ENCODE measurements at places on chromosomes 1 and 21. TPM values are rescaled to one million over a fixed set of nuclear protein-coding genes. Genes with fewer than 3 reads are reported as not detected.

DNA sequence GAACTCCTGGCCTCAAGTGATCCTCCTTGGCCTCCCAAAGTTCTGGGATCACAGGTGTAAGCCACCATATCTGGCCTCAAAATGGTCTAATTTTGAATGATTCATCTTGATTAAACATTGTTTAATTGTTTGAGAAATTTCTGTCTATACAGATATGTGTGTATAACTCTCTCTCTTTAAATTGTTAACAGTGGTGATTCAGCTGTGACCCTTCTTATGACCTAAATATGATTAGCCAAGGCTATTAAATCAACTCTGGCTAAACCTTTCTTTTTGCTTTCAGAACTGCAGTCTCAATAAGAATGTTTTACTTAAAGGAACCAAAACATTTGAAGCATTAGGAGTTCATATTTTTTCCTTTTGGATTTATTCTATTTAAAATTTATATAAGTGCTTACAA, 19.2 kb upstream of the B3GALT5 start:
- DNase-seq = no peak

- DNase-seq = no peak
Observed at GRCh38 chr1:19785660-19786059, 14.1 kb downstream of the TMCO4 start.

GRCh38 chr1:60958001-60958400, 124.4 kb upstream of the NFIA start:
- DNase-seq = no peak

SMG7 gene
- polyA plus RNA-seq = 28.7 TPM

DNA sequence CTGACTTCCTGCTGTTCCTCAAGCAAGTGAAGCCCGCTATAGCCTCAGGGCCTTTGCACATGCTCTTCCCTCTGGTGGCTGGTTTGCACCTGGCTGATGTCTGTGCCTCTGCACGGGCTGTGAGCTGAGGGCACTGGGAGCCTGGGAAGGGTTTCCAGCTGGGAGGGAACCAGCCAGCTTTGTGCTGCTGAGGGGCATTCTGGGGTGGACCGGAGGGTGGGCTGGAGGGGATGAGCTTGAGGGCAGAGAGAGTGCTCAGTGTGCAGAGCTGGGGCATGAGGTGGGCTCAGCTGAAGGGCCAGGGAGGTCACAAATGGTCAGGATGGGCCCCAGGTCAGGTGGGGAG, 305.7 kb downstream of the MATN1 start:
- no peak for DNase-seq

GRCh38 chr1:20480951-20481617, 4.9 kb downstream of the CAMK2N1 start:
- DNase-seq = no peak

DNA sequence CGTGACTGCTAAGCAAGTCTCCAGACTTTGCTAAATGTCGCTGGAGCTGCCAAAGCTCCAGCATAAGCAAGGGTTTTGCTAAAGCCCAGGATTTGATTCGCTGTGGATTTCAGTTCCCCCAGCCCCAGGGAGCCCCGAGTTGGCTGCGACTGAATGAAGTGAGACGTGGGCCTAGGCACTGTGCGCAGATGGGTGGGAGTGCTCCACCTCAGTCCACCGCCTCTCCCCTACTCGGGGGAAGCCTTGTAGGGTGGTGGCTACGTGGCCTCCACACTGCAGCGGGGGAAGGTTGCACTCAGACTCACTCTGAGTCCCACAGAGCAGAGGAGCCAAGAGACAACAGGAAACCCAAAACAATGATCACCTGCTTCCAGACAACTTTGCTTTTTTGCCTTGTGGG, 397.8 kb upstream of the VAMP3 start:
- DNase-seq = no peak

GRCh38 chr1:244778344-244778743, 57.1 kb upstream of the COX20 start:
- no peak for DNase-seq

GRCh38 chr1:245997471-245998258, 509.4 kb downstream of the SMYD3 start:
- DNase-seq = no peak

Measured in muscle of leg (tissue), 16 donors.